ENCODE measurements at places on chromosomes 3 and 15. TPM values are rescaled to one million over a fixed set of nuclear protein-coding genes. Genes with fewer than 3 reads are reported as not detected.

GRCh38 chr15:63491116-63491827 lies 13.1 kb upstream of the USP3 start:
- DNase-seq, result no peak

- peak; percentile 74 for DNase-seq
Measured at GRCh38 chr3:192869131-192870031, 48.3 kb downstream of the MB21D2 start.

DNA sequence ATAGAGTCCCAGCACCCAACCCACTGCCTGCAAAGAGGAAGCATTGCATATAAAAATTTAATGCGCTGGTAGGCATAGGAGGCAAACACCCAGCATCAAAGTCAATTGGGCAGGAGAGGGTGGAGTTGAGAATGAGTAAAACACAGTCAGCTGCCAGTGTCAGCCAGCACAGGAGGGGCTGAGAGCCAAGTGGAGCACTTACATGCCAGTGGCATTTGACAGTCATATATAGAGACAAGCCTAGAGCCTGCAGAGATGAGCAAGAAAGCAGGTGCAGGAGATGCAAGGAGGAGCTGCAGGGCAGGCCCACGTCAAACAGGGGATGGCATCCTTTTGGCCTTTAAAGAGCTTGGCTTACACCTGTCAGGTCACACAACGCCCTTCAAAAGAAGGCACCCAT lies 27.6 kb upstream of the ZFAND6 start:
- no peak for DNase-seq

DNA sequence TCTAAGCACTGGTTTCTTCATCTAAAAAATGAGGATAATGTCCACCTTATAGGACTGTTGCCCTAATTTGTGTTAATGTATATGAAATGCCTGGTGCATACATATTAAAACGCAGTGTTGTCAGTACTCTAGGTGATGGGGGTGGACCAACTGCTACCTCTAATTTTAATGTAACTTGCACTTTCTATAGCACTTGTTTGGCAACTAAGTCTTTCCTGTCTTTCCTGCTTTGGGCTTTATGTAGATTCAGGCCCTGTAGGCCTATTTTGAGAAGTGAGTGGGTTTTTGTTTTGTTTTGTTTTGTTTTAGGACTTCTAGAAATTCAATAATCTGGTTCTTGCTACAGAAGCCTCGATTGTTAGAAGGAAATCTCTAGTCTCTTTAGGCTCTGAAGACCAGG lies 21.2 kb downstream of the SLC7A14 start:
- no peak for DNase-seq

- no peak for DNase-seq
Measured at GRCh38 chr15:91135201-91136130, 35.4 kb downstream of the SV2B start.

ZIC1 gene
- total RNA-seq, result 20.8 TPM

GLDN gene
- 66.0 TPM for total RNA-seq

GRCh38 chr15:34023907-34024306 lies 15.1 kb downstream of the AVEN start:
- no peak for DNase-seq

DNA sequence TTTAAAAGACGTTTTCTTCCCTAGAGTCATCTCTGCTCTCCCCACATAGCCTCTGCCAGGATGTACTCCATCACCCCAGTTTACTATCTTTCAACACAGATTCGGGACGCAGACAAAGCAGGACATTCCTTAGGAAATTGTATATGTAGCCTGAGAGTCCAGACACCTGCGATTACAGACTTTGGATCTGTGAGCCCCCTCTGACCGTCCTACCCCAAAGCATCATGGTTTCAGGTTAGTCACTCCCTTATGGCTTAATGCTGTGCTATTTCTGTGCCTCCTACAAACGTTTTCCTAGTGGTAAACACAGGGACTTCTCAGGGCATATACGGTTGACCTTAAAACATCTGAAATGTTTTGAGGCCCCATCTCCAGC lies 234.0 kb upstream of the BHLHE40 start:
- no peak for DNase-seq

- no peak for DNase-seq
Measured at GRCh38 chr15:99554880-99555488, 10.8 kb upstream of the MEF2A start.

DNA sequence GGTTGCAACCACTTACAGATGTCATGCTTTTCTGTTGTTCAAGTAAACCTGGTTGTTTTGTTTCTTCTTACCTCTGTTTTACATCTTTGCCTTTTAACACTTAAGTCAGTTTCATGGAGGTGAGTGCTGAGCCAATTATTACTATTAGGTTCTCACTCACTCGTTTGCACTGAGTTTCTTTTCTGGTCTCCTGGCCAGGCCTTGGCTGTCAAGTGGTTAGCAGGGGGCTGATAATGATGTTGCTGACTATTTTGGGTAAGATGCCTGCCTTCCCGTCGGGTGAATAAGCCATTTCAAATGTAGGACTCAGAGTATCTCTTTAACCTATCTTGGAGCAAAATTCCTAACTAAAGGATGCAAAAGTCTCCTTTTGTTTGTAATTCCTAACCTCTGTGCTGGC lies 78.5 kb downstream of the KLHL25 start:
- no peak for DNase-seq

MST1 gene
- total RNA-seq, result 0.10 TPM

DNA sequence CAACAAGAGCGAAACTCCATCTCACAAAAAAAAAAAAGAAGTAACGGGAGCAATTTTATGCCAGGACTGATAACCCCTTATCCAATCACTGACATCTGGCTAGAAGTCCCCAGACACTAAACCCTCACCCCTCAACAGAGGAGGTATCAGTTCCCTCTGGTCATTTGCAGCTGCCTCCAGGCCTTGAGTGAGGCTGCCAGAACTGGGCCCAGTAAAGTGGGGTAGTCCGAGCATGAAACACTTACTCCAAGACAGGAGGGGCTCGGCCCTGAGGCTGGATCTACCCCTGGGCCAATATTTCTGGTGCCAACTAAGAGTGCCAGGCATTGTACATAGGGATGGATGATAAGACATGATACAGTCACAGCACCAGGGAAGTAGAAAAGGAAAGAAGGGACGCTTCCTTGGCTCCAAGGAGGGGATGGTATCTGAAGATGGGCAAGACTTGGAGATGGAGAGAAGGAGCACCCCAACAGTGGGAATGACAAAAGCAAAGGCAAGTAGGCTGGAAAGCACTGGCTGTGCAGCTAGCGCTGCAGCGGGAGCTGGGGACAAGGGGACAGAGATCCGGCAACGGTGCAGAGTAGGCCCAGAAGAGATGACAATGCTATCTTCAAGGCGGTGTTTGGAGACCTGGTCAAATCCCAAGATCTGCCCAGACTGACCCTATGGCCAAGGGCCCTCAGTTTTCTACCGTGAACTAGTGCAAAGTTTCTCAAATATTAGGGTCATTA lies 2.2 kb downstream of the XXYLT1 start:
- no peak for DNase-seq

- no peak for DNase-seq
Measured at GRCh38 chr3:61605589-61606175, 44.3 kb downstream of the PTPRG start.

DNA sequence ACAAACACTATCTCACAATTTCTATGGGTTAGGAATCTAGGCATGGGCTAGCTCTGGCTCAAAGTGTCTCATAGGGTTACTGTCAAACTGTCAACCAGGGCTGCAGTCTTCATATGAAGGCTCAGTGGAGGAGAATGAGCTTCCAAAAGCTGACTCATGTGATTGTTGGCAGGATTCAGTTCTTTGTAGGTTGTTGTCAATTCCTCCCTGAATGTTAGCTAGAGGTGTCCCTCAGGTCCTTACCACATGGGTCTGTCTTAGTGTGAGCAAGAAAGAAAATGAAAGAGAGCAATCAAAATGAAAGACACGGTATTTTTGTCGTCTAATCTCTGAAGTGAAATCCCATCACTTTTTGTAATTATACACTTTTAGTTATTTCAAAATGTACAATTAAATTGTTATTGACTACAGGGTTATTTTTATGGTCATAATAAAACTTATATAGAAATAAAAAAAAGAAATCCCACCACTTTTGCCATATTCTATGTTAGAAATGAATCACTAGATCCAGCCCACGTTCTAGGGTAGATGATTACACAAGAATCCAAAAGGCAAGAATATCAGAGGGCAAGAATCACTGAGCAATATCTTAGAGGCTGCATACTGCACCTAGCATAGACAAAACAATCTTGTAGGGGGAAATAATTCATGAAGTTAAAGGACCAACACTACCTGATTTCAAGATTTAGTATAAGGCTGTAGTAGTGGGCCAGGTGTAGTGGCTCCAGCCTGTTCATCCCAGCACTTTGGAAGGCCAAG lies 8.4 kb downstream of the ACSBG1 start:
- DNase-seq, result no peak

- DNase-seq, result no peak
Measured at GRCh38 chr3:61141227-61141626, 110.0 kb downstream of the FHIT start.
